ENCODE measurements at places on chromosomes 4 and X.

- DNase-seq: no peak
Observed at GRCh38 chr4:140309124-140309870, 64.1 kb upstream of the SCOC start.

DNA sequence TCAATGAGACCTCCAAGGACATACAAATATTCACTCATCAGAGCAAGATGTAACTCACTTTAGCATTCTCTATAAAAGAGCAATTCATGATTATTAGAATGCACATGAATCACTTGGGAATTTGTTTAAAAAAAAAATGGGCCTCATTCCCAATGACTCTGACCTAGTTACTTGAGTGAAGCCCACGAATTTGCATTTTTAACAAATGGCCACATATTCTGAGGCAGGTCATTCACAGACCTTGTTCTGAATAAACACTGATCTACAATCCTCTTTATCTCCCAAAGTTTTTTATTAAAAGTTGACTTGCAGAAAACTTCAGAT lies 255.1 kb upstream of the VEGFC start:
- no peak for DNase-seq

DNA sequence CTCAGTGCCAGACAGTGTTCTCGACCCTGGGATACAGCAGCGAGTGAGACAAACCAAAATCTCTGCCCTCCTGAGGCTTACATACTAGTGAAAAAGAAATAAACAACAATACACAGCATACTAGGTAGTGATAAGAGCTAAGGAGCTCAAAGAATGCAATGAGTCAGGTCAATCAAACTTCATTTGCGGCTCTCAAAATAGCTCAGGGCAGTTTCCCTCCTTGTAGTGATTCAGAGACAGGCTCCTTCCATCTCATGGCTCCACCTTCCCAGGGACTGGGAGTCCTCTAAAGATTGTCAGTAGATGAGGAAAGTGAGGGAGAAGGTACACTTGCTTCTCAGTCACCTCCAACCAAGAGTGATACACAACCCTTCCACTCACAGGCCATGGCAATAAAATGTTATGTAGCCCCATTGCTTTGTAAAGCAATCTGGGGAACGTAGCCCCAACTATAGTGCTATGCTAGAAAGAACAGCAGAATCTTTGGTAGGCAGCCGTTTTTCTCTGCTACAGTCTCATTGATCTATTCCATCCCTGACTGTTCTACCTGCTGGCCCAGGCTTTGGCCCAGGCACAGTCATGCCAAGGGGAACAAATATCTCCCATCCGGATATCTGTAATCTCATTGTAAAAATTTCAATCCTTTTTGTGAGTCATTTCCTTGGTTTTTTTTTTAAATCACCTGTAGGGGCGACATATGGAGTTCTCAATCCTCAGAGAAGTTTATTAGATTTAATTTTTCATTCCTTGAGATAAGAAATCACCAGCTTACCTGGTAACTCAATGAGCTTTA lies 183.1 kb upstream of the S100G start:
- no peak for DNase-seq

DNA sequence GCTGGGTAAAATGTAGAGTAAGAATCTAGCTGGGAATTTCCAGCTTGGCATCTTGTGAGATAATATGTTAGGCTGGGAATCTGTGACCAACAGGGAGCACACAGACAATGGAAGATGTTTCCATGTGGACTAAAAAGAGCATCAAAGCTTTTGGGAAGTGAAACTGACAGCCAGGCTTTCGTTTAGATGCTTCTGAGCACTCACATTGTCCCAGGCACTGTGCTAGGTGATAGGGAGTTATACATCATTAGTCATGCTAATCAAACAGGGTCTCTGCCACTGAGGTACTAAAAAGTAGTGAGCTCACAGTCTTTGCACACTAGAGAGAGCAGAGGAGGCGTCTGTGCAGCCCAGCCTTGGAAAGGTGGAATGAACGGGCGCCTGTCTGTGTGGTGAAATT lies 101.9 kb upstream of the SCOC start:
- no peak for DNase-seq

GRCh38 chr4:76322236-76322635 lies 15.7 kb downstream of the STBD1 start:
- no peak for DNase-seq

DNA sequence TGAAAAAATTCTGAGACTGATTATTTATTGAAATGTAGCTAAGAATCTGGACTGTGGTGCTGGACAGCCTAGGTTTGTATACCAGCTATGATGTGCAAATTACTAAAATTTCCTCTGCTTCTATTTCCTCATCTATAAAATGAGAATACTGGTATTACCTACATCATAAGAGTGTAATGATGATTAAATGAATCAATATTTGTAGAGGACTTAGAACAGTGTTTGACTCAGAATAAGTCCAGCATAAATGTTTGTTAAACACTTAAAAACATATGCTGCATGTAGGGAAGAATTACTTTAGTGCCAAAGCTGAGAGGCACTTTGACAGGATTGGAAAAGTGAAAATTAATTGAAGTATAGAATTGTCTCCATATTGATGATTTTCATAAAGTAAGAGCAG lies 55.3 kb upstream of the TMPRSS11F start:
- DNase-seq: no peak

DNA sequence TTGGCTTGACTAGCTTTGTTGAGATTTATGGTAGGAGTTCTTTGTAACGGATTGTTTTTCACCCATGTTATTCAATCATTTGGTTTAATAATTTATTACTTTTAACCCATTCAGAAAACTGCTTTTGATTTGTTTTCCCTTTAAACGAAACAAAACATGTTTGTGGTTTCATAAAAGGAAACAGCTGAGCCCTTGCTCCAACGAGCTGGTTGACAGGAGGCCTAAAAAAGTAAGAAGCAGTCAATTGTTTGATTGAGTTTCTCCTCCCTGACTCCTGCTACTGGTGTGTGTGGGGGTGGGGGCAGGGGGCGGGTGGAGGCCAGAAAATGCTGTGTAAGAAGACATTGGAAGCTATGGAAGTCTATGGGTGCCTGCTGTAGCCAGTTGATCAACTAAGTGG lies 102.8 kb downstream of the CHRDL1 start:
- DNase-seq: no peak

- DNase-seq: no peak
Observed at GRCh38 chr4:99947190-99947578, 766 bp upstream of the DNAJB14 start.

GRCh38 chr4:150779707-150780106 lies 197.8 kb downstream of the MAB21L2 start:
- no peak for DNase-seq

DNA sequence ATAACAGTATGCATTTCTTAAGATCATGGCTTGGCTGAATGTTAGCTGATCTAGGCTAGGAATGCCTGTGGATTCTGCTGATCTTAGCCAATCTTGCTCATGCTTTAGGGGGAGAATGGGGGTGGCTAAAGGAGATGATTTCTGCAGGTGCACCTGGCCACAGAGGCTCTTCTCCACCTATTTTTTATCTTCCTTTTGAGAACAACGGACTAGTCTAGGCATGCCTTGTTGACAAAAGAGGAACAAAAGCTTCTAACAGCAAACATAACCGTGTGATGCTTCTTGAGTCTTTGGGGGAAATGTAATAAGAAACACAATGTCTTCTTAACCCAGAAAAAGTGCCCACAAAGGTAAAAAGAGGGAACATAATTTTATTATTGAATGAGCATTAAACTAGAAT lies 743.5 kb downstream of the ARAP2 start:
- no peak for DNase-seq

DNA sequence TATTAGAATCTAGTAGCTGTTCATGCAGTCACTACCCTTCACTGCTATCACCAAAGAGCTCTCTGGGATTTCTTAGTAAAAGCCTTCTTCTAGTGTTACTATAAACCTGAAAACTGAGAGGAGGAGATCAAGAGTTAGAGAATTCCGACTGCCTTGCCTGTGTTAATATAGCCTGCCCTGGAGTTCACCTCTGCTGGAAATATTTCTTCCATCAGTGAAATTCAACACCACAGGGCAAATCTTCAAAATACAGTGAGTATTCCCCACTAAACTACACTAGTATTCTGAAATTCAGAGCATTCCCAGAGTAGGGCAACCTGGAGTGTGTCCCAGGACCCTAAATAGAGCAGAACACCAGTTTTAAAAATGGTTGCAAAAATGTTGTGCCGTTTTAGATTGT lies 301.1 kb downstream of the ARHGAP24 start:
- DNase-seq: no peak

DNA sequence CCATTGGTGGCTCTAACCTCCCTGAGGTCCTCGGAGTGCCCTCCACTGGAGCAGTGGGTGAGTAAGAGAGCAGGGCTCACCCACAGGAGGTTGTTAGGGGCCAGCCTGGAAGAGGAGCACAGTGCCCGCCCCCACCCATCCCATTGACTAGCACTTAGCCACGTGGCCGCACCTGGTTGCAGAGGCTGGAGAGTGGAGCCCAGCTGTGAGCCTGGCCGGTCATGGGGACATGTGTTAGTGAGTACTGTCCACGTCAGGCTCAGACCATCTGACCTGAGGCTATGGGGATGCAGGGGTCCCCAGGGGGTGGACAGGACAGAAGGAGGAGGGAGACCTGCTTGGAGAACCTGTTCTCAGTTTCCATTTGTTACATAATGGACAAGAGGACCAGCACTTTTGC lies 1.4 kb upstream of the MAN2B2 start:
- no peak for DNase-seq

- no peak for DNase-seq
Observed at GRCh38 chr4:74675673-74676279, 118.5 kb downstream of the BTC start.

- DNase-seq: no peak
Observed at GRCh38 chr4:1940566-1940965, 68.2 kb downstream of the NELFA start.

DNA sequence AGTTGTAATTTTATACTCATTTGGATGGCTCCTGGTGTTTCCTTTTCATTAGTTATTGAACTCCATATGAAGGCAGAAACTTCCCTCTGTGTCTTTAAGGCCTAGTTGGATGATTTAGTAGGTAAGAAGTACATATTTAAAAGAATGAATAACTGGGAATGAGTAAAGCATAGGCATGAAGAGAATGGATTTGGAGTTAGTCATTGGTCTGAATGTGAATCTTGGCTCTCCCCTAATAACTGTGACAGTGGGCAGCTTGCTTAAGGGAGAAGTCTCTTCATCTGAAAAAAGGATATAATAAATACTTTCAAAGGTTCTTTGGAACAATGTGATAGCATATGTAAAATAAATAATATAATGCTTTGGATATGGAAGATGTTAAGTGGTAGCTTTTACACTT lies 13.2 kb downstream of the SNX25 start:
- no peak for DNase-seq

- DNase-seq: no peak
Observed at GRCh38 chrX:149987613-149988012, 49.3 kb upstream of the EOLA2 start.

DNA sequence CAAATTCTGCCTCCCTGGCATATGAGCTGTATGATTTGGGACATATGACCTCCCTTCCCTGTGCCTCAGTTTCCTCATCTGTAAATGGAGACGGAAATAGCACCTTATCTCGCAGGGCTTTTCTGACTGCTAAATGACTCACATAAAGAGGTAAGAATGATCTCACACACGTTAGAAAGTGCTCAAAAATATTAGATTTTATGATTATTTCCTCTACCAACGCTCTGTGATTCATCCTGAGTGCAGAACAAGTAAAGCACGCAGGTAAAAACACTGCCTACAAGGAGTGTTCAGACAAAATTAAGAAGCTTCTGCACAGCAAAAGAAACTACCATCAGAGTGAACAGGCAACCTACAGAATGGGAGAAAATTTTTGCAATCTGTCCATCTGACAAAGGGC lies 21.1 kb downstream of the ACSL1 start:
- DNase-seq: no peak

- DNase-seq: no peak
Observed at GRCh38 chrX:27679281-27679680, 89.1 kb downstream of the DCAF8L2 start.

DNA sequence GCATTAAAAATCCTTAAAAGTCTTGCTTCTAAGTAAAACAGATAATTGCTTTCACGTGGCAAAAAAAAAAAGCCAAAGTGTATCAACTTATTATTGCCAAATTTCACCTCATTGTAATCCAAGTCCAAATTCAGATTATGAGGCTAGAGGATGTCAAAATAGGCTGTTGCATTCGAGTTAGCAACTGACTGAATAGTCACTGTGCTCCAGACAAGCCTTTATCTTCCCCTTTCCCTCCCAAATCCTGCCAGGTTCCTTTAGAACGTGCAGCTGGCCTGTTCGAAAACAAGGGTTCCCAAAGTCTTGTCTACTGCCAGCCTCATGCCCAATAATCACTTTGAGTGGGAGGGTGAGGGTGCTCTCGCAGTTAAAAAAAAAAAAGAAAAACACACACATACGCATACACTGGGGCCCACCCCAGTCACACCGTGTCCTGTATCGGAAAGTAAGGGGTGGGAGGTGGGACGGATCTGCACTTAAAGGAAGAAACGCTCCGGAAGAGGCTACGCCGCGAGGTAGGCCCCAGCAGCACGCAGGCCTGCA lies 603 bp downstream of the MAD2L1 start:
- DNase-seq: peak; percentile 10

DNA sequence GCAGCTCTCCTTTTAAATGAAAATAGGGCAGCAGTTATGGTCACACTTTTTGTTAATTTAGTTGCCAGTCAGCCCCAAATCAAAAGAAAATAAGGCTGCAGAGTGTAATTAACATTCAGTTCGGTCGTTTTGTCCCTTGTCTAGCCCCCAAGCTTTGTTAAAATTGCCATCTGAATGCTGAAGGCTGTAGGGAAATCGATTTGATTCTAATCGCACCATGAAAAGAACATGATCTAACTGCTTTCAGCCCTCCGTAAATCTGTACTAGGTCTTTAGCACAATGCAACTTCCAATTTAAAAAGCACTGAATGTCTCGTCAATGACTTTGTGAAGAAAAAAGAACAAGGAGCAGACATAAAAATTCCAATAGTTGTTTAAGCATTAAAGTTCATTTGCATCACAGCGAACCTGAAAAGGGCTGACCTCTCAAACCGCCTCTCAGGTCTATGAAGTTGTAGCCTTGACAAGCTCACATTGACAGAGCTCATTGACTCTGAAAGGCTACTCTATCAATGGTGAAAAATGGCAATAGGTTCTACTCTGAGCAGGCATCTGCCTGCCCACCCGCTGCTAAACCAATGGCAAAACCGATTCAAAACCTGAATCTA lies 48.9 kb downstream of the CHIC2 start:
- no peak for DNase-seq

DNA sequence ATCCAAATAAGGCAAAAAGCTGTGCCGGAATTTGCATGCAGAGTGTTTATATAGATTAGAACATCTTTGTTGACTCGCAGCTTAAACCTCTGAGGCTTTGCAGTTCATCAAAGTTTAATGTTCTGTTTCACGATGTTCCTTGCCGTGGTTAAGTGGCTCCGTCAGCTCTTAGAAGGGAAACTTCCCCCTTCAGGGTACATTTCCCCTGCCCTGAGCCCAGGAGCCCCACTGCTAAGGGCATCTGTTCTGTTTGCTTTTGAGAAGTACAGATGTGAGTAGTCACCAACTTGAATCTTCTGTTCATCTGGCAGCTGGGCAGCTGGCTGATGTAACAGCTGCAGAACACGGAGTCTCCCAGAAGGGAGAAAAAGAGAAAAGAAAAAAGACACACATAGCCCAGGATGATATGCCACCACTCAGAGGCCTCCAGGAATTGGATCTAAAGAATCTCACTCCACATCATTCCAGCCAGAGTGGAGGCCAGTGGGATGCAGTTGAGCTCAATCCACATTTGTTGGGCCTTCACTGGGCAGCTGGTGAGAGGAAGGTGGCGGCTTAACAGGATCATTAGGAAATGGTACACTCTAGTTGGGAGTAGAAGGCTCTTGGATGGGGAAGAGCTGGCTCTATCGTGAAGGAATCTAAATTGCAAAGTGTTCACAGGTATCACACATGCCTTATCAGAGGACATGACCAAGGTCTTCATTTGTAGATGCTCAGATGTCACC lies 178.7 kb upstream of the RBPJ start:
- DNase-seq: no peak
